ENCODE measurements at places on chromosomes 16 and 17.

- DNase-seq: no peak
These were observed 120.6 kb downstream of the SALL1 start for GRCh38 chr16:51030516-51030915.

DNA sequence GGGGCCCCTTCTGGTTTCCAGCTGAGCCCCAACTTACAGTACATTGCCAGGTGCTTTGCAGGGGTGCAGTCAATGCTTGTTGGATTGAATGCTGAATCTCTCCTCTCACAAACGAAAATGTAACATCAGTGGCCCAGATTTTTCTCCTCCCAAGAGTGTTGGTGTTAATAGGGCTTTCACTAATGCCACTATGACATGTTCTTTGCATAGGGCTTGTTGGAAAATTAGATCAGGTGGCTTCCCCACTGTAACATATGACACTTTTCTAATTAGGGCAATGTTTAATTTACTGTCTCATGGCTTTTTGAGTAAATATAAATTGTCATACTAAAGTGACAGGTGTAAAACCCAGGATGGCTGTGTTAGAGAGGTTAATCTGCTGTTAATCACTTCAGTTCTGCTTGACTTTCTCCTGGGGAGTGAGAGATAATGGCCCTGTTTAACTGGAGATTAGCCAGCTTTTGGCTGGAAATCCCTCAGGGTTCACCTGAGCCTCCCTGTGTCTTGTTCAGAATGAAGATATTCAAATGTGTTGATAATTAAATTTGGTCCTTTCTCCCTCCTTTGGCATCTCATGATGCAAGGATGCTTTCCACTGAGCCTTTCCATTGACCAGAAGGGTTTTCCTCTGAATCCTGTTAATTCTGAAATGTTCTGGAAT is 502.3 kb downstream of the RBFOX1 start:
- no peak for DNase-seq

DNA sequence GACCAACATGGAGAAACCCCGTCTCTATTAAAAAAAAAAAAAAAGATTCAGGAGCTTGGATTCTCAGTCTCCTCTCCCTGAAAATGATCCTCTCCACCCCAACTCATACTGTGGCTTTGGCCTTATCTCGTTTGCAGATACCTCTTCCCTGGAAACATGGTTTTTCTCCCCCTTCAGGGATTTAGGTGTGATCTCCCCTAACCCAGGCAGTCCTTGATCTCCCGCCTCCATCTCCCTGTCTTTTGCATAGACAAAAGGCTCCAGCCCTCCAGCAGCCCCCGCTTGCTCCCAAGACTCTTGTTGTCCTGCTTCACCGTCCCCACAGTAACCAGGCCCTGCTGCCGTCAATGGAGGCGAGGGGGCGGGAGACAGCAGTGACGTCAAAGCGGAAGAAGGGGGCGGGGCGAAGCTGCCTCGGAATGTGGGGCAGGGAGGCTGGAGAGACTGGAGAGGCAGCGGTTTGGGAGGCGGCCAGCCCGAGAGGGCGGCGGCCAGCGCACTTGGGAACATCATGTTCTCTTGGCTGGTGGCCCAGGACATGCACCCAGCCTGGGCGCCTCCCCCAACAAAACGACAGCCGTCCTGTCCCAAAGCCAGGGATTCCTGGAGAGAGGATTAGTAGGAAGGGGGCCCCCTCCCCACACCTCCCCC is 1.9 kb upstream of the PER1 start:
- peak; percentile 99 for DNase-seq

- DNase-seq: peak; percentile 70
These were observed 14.7 kb downstream of the TMEM11 start for GRCh38 chr17:21199311-21199710.

- peak; percentile 81 for DNase-seq
These were observed 92.3 kb downstream of the VPS53 start for GRCh38 chr17:622356-622755.

- DNase-seq: no peak
These were observed 122.3 kb downstream of the MRTFB start for GRCh38 chr16:14193316-14193871.

- DNase-seq: peak; percentile 13
These were observed 21.0 kb downstream of the ATPAF2 start for GRCh38 chr17:18017958-18018357.

GRCh38 chr17:8650119-8650499 is 19.6 kb upstream of the MYH10 start:
- DNase-seq: no peak

DNA sequence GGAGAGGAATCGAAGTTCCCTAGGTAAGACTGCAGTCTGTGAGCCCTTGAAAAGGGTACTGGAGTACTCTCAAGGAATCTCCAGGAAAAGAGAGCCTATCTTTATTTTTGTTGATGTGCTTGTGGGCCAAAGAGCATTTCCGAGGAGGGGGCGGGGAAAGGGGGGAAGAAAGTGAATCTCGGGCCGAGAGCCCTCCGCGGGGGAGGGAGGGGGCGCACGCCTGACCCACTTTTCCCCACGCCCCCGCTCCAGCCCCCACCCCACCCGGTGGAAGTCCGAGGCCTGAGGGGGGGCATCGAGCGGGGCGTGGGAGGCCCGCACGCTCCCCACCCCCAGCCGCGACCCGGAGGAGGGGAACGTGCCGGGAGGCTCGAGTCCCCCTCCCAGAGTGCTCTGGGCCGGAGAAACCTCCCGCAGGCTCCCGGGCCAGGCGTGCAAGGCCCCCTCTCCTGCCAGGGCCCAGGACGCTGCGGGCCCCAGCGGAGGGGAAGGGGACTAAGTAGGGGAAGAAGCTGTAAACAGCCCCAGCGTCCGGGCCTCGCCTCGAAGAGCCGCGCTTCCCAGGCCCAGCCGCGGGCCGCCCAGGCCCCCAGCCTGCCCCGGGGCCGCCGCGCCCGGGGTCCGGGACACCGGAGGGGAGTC is 444 bp downstream of the HELZ start:
- DNase-seq: no peak

DNA sequence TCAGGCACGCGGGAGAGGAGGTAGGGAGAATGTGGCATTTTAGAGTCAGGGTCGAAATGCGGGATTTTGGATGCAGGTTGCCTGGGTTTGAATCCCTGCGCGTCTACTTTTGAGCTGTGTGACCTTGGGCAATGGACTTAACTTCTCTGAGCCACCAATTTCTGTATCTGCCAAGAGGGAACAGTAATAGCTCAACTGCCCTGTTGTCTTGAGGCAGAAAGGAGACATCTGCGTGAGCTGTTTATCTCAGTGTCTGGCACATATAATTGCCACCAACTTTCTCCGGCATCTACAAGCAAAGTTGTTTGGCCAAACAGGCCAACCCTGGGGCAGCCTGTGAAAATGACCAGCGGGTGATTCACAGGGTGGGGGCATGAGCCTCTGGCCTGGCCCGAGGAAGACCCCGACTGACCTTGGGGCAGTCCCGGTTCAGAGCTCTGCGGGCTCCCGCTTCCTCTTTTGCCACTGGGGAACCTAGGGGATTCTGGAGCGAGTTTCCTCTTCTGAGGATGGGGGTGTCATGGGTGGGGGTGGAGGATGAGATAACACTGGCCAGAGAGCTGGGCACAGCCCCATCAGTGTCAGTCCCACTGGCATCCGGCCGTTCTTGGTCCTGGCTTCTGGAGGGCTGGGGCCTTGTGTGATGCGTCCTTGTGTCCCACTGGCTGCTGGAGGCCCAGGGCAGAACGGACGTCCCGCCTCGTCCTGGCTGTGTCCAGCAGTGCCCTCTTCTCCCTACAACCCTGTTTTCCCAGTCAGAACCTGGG is 1.3 kb downstream of the SNN start:
- peak; percentile 54 for DNase-seq

DNA sequence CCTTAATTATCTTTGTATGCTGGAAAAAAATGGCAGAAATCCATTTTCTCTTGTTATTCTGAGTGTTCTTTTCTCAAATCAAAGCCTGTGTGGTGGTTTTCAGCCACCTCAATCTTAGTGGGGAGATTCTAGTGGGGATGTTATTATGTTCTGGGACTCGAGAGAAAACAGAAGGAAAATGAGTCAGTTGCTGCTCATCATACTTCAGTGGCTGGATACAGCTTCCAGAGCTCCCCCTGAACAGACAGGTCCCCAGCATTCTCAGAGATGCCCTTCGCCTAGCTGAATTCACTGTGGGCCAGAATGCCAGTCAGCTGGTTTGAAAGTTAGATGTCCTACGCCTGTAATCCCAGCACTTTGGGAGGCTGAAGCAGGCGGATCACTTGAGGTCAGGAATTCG is 8.5 kb downstream of the ST6GALNAC1 start:
- DNase-seq: peak; percentile 67

DNA sequence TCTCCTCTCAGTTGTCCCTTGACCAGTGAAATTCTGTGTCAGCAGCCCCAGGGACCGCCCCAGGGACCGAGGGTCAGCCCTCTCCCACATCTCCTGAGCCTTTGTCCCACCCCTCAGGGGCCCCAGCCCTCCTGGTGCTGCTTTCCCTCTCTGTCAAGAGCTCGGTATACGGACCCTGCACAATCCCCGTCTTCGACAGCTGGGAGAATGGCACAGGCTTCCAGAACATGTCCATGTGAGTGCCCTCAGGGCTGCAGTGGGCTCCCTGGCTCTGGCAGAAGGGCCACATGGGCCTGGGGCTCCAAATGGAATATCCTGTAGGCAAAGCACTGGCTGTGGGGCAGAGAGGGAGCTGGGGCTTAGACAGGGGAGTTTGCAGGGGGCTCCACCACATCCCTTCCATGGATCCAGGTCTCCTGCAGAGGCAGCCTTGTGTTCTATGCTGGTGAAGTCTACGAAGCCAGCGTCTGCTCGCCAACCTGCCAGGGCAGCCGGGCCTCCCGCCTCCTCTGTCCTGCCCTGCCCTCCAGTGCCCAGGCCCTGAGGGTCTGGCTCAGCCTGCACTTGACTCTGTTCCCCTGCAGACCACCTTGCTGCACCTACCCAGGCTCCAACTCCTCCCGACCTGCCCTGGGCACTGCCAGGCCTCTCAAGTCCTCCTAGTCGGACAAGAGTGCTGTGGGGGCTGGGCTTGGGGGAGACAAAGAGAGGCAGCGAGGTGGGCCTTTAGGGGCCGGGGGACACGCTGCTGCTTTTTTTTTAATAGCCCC is 28.0 kb downstream of the ADGRG5 start:
- DNase-seq: no peak

GRCh38 chr17:3964203-3965117 is at the start of gene ATP2A3:
ATP2A3 (minus strand) TSS chr17:3964437; CDS start chr17:3964291, 146 bp downstream.
- peak; percentile 29 for DNase-seq

GRCh38 chr16:31382485-31383161 is 10.5 kb upstream of the ITGAD start:
- DNase-seq: no peak

DNA sequence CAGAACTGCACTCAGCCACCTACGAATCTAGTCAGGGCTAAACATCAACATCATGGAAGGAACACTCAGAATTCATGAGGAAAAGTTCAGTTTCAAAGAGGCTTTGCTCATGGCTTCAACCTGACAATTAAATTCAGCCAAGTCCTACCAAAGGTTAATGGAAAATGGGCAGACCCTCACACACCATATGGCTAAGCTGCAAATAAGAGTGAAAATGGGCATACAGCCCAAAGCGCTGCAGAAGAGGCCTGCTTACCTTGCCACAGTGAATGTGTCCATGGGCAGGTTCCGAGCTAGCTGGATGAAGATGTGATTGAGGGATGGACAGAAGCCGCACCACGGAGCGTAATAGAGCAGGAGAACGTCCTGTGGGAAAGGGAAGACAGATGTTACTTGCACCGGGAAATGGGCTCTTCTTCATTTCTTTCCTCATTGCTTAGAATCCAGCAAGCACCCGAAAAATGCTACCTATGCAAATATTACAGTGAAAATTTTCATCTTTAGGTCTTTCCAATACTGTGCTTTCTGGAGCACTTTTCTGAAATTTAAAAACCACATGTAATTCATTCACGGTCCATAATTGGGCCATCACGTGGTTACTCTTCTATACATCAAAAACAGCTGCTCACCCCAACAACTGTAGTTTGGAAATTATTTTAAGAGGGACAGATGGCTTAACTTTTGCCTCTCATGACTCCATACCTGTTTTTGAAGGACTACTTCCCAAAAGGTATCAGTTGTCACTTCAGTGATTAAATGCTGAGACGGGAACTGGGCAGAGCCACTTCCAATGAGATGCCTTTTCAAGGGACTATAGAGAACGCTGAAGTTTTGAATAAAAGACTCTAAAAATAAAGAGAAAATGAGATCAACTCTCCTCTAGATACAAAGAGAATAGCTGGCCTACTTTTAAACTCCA is 19.6 kb downstream of the SNN start:
- DNase-seq: no peak

DNA sequence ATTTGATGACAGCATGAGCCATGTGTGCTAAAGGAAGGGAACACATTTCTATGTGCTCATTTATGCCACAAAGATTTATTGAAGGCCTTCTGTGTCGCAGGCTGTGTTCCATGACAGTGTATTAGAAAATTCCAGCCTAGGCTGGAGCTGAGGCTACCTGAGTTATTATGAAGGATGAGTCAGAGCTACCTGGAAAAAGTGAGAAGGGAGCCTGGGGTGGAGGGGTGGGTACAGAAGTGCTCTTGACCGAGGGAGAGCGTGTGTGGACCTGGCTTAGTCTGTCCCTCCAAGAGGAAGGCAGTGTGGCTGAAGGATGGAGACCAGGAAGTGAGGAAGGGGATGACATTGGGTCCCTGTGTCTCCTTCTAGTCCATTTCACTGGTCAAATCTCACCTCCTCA is 98.3 kb downstream of the N4BP1 start:
- no peak for DNase-seq

DNA sequence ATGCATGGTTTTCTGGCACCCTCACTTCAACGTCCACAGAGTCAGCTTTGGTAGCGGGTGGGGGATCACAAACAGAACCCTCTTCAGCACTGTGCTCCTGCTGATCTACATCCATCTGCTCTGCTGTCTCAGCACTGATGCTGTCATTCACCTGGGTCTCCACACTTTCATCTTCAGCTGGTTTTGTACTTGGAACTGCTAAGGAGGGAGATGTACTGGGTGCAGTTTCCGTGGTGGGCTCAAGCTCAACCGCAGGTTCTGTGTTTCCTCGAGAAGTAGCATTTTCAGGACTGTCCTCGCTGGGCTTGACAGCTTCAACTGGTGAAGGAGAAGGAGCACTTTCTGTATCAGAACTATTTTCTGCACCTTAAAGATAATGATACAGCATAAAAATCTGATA is 101.8 kb downstream of the TTC19 start:
- DNase-seq: no peak

DNA sequence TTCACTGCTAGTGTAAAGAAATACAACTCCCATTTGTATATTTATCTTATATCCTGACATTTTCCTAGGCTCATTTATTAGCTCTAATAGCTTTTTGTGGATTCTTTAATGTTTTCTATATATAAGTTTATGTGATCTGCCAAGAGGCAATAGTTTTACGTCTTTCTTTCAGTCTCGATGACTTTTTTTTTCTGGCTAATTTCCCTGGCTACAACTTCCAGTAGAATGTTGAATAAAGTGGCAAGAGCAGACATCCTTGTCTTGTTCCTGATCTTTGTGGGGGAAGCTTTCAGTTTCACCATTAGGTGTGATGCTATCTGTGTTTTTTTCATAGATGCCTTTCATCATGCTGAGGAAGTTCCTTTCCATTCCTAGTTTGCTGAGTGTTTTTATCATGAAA is 43.9 kb upstream of the ABCA3 start:
- DNase-seq: no peak

- DNase-seq: no peak
These were observed 6.2 kb downstream of the KRTAP4-6 start for GRCh38 chr17:41133880-41134735.
